Activated CD4-positive, CD25-positive, alpha-beta regulatory T cell (primary cell): ENCODE measurements at places on chromosomes 12 and 14.

DNA sequence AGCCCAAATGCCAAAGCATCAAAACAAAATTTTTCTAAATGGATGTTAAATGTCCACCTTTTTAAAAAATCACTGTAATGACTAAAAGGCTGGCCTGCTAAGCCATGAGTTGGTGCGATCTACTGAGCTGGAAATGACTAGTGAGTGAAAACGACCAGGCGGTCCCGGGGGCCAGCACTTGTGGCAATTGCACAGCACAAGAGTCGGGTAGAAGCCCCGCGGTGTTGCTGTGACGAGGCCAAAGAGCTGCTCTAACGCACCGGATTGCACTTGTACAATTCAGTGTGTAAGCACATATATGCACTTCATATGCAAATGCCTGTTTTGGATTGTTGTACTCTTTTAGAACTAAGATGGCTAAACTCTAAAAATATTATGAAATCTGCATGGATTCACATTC is 64.1 kb upstream of the DYNC1H1 start:
- no peak for DNase-seq

DNA sequence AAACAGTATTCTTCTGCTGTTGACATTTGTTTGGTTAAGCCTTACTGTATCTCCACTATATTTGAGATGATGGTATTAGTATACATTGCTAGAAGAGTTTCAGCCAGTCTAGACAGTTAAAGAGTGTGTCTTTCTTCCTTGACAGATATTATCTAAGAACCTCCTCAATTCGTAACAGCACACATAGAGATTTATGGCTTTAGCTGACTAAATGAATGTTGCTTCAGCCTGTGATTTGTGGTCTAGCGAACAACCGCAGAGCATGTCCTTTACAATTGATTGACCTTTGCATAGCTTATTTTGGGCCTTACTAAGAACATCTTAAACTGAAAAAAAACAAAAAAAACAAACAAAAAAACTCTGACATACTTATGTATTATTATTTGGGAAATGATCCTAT is 122.2 kb downstream of the DAAM1 start:
- no peak for DNase-seq

GRCh38 chr12:108915632-108916133 is 35.8 kb downstream of the DAO start:
- DNase-seq: no peak

DNA sequence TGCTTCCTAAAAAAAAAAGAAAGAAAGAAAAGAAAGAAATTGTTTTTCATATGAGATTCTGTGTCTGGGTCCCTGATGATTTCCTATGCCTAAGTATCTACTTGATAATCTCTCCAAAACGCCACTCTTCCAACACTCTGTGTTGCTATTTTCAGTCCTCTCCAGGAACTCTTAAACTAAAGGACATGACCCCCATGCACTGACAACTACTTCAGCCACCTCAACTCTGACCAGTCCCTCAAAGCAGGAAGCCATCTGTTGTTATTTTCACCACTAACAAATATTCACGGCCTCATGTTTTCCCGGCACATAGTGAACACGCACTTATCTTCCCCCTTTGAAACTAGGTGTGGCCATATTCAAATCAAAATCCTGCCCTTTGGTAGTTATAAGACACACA is 259.3 kb downstream of the PPFIA2 start:
- DNase-seq: no peak

DNA sequence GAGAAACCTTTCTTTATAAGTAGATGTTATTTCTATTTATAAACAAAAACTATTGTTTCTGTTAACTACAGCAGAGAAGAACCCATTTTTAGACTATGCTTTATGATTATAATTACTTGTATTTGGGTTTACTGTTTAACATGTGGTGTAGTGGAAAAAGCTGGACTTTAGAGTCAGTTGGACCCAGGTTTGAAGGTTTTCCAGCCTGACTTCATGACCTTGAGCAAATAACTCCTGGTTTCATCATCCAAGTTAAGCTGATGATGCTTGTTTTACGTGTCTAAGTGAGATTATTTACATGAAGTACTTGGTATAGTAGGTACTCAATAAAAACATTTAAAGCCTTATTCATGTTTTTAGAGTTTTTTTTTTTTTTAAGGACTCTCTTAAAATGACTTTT is 221.8 kb upstream of the ARHGAP5 start:
- DNase-seq: no peak

DNA sequence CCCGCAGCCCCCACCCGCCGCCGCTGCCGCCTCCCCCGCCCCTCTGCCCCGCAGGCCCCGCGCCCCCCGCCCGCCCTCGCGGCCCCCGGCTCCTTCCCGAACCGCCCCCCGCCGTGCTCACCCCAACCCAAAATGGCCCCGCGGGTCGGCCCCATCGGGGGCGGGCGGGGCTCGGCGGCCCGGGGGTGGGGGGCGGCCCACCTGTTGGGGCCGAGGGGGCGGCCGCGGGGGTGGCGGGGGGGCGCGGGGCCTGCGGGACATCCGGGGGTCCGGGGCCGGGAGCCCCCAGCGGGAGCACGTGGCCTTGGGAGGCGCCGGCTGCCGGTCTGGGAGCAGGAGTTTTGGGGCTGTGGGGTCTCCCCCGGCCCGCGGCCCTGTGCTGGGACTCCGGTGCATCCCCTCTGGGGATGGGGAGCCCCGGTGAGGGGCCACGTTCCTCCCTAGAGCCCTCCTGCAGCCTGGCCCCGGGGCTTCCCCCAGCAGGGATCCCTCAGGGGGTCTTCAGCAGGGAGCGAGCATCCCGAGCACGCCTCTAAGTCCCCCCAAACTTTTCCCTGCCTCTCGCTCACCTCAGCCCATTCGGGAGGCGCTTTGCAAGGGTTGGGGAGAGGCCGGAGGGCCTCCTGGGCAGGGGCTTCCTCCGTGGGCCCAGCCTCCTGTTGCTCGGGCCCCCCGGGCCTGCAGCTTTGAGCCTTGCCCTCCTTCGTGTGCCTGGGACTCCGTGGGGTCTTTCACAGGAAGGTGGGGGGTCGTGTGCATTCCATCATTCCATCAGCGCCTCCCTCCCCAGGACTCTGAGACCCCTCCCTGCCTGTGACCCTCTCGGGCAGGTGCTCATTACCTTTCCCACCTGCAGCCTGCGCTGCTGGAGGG is 710 bp downstream of the MTA1 start:
- no peak for DNase-seq
